ENCODE measurements at places on chromosomes 2 and 18.

GRCh38 chr2:134347756-134348155 lies 93.9 kb downstream of the MGAT5 start:
- no peak for DNase-seq

- no peak for DNase-seq
These were observed 57.9 kb upstream of the MSH2 start for GRCh38 chr2:47344890-47345589.

GRCh38 chr18:55927831-55928230 lies 339.8 kb upstream of the TCF4 start:
- no peak for DNase-seq

- no peak for DNase-seq
These were observed 57.6 kb downstream of the ITGB6 start for GRCh38 chr2:160142472-160142871.

DNA sequence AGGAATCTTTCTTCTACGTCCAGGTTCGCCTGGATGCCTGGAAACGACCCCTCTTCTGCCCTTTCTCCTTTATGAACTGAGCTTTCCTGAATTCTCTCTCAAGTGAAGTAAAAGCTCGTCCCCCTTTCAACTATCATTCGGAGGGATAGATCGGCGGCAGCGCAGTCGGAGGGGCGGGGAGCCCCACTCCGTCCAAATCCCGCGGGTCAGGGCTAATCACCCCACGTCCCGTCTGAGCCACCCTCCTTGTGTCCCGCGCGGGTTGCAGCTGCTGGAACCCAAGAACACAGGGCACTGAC lies 367 bp downstream of the FBXO48 start:
- DNase-seq = no peak

DNA sequence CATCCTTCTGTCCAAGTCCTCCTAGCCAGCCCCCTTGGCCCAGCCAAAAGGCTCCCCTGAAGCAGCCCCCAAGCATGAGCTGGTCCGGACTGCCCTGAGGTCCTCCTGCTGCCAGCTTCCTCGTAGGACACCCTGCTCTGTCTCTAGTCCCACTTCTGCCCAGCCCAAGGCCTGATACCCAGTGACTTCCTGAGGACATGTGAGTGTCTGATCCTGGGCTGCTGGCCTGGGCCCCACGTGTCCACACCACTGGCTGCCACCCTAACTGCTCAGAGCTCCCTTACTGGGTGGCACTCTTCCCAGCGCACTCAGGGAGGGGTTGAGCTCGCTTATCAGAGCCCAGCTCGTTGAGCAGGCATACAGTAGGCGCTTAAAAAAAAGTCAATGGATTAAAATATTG lies 34.4 kb upstream of the PDIA6 start:
- DNase-seq = no peak

DNA sequence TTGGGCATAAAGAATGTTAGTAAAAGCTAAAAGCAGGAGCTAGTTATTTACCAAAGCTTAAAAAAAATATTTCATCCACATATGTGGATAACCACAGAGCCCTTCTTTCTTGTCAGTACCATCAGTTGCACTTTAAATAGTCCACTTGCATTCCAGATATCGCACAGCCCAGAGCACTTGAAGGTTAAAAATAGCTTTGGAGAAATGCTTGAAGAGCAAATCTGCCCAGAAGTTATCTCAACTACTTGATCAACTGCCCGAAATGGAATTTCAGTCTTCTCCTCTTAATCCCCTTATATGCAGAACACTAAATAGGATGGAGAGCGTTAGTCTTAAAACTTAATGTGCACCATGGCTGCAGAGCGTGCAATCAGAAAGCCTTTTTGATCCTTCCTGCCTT lies 148.3 kb downstream of the PLEKHA3 start:
- DNase-seq = no peak

DNA sequence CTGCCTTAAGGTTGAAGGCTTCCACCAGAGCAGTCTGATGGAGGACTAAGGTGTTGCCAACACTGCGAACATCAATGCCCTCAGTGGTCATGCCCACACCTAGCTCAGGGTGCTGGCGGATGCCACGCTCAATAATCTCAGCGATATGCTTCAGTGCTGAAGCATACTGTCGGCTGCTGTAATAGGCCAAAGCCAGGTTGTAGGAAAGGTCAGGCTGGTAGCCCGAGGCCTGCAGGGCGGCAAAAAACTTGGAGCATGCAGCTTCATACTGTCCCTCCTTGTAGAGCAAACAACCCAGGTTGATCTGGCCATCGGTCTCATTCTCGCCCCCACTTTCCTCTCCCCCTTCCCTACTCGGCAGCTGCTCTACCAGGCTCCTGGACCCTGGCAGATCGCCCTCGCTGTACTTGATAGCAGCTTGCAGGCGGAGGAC lies 159.4 kb downstream of the AGPS start:
- DNase-seq = no peak

GRCh38 chr18:55328301-55328700 lies 259.7 kb downstream of the TCF4 start:
- no peak for DNase-seq

DNA sequence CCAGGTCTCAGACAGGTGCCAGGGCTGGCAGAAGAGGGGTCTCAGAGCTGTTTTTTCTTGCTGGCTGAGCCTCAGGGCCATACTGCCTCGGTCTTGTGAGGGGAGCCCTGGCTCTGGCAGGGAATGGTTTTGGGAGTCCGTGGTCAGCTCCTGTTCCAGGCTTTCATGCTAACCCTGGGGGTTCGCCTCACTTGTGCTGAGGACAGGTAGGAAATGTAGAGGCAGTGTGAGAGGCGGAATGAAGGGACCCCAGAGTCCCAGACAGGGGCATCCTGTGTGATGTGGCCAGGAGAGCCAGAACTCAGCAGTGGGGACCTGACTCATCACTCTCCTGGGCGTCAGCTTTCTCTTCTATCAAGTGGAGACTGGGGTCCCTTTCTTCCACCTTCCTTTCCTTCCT lies 5.7 kb upstream of the CELF4 start:
- DNase-seq = no peak

GRCh38 chr2:238106698-238107524 lies 6.8 kb downstream of the ESPNL start:
- DNase-seq = no peak

DNA sequence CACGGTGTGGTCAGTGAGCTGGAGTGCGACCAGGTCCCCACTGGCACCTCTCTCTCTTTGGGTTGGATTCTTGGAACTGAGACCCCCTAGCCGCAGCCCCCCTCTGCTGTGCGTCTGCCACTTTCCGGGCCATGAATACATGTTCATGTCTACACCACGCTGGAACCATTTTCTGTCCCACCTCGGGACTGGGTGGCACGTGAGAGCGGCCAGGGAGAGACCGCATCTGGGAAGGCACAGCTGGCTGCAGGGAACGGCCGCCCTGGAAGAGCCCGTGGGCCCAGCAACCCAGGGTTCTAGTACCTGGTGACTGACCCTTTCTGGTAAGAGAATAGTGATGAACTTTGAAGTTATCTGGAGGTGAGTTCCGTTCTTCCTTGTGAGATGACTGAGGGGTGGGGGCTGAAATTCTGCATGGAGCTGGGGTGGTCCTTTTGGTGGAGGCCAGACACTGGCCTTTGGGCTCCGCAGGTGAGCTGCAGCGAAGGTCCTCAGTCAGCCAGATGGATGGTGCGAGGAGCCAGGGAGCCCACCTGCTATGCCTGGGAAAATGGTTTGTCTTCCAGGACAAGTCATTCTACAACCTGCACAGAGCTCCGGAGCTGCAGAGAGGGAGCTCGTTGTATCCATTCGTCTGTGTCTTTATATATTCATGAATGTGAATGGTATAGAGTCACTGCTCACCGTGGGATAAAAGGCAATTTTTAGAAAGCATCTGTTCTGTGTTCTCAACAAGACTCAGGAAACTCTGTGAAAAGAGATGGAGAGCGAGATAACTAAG lies 223.5 kb downstream of the NDUFA10 start:
- DNase-seq = no peak

DNA sequence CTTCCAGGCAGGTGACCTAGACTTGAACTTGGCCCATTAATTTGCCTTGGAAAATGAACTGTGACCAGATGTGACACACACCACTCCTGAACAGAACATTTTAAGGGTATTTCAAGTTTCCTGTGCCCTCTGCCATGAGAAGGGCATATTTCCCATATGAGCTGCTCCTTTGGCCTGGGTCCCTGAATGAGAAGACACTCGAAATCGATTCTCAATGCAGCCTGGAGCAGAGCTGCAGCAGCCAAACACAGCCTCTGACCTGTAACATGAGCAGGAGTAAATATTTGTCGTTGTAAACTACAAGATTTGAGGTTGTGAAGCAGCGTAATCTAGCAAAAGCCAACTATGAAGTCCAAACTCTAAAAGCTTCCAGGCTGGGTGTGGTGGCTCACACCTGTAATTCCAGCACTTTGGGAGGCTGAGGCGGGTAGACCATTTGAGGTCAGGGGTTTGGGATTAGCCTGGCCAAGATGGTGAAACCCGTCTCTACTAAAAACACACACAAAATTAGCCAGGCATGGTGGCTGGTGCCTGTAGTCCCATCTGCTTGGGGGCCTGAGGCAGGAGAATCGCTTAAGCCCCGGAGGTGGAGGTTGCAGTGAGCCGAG lies 30.1 kb upstream of the SOS1 start:
- no peak for DNase-seq

- DNase-seq = no peak
These were observed at the start of gene CRYGC for GRCh38 chr2:208129744-208130711. Gene CRYGC (minus strand): TSS chr2:208129828. CDS start chr2:208129792, 36 bp downstream.

DNA sequence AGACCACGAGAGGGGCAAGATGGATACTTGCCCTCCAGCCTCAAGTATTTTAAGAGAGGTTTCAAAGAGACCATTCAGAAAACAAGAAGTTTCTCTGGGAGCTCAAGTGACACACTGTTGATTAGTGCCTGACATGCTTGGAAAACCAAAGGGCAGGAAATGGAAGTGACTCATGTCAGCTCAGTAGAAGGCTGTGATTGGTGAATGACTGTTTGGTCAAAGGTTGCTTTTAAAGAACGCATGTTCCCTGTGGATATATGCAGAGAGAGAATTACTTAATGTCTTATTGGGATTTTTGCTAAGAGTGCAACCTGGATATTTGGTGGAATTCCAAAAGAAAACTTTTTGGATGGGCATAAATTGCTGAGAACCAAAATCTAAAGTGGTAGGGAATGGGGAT lies 549.9 kb downstream of the XIRP2 start:
- DNase-seq = no peak

DNA sequence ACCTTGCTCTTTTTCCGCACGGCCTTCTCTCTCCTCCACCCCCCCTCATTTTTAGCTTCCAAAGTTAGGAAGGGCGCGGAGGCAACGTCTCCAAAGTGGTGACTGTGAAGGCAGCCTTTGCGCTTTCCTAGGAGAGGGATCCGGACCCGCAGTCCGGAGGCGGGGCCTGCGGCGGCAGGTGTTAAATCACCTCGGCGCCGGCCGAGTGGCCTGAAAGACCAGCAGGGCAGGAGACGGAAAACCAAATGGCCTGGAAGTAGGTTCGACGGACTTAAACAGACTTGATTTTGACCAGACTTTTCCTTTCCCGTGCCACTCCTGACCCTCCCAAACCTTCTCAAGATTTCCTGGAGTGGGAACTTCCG lies 615 bp downstream of the GORASP2 start:
- peak; percentile 29 for DNase-seq

DNA sequence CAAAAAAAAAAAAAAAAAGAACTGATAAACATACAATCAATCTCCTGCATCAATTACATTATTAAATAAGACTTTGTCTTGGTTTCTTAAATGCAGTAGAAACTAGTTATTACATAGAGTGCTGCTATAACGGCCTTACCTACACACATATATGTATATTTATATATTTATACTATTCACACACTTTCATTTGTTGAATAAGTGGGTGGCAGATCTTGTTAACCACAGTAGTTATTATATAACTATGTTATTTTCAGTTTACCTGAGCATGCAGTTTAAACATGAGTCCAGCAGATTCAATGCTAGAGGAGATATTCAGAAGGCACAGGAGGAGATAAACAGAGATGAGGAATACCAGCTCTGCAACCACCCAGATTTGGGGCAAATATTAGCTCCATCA lies 81.5 kb upstream of the CD226 start:
- DNase-seq = no peak

DNA sequence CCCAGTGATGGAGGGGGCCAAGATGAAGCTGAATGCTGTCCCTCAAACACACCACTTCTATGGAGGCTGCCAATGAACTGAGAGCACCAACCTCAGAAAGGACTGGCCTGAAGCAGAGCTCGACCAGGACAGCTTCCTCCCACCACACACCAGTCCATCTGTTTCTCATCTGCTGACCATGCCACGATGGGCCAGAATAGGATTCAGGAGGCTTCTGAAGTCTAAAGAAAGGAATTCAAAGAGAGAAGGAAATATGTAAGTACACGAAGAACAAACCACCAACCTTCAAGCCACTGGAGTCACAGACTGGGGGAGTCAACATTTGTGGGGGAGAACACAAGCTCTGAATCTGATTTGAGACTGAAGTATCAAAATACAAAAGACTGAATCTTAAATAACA lies 157.6 kb upstream of the CCDC68 start:
- DNase-seq = no peak

DNA sequence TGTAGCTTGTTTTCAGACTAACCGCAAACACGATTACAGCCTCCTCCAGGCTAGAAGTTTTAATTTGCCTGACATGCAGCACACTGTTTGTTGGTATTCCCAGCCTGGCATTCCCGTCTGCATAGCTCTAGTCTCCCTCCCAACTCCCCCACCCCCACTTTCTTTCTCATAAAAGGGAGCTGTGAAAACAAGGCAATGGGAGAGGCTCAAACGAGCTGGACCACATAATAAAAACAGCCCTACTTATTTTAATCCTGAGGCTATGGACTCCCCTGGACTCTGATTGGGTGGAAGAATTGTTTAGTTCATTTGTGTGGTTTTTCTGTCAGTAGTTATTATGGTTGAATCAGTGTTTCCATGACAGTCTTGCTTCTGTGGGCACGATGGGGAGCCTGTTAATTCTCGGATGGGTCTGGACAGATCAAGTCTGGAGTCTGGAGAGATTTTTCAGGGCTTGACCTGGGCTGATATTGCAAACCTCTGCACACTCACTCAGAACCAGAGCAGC lies 1.2 kb downstream of the STON1 start:
- DNase-seq = no peak

DNA sequence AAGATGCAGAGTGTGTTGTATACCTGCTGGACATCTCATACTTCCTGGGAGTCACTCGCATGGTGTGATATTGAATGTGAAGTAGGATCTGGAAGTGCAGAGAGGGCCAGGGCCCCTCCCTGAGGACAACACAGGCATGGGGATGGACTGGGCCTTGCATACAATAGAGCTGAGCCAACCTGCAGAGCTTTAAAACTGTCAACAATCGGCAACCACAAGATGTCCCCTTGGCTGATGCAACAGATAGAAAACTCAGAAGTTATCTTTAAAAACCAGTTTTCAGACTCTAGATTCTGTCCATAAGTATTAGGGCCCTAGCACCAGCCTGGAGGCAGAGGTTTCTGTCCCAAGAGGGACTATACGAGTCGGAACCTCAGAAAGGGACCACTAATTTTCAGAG lies 19.7 kb downstream of the EVA1A start:
- DNase-seq = no peak

DNA sequence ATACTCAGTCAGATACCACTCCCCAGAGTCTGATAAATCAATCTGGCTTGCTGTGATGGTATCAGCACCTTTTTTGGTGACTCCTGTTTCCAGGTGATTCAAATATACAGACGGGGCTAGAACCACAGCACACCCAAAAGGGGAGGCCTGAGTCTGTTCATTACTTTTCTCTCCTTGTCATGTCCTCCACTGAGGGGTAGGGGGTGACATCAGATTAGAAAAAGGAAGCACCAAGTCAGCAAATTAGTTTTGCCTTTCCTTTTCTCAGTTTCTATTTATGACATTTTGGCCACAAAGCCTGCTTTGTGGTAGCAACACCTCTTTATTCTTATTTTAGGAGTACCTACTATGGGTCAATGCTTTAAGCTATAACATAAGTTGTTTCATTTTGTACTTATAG lies 127.4 kb downstream of the CCDC102B start:
- DNase-seq = no peak
